ENCODE measurements at places on chromosomes 2 and 18.

- no peak for DNase-seq
These were observed 164.1 kb downstream of the DCDC2C start for GRCh38 chr2:3867469-3867868.

DNA sequence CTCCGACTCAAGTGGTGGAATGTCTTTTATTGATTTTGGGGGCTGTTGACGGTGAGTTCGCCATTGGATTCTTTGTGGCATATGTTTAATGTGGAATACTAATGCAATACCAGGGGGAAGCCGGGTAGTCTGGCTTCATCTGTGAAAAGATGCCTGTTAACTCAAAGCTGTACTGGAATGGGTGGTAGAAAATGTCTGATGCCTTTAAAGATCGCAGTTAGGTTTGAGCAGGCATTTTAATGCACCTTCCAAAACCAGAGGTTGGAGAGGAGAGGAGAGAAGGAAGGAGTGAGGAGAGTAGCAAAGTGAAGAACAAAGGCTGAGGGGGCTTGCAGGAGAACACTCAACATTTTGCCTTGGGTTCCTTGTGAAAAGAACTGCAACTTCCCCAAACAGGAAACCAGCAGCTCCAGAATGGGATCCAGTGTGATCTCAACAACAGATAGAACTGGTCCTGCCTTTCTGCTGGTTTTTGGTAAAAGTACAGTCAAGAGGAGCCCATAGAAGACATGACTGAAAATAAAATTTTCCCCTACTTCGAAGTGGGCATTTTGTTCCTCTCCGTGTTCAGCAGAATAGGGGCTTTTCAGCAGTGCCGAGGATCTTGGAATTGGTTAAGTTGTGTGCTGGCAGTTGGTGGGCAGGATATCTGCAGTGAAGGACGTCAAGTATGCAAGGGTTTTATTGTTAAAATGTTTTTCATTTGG, 1.5 kb downstream of the ZNF532 start:
- DNase-seq: no peak

GRCh38 chr2:105907184-105907583, 162.5 kb downstream of the NCK2 start:
- DNase-seq: no peak

DNA sequence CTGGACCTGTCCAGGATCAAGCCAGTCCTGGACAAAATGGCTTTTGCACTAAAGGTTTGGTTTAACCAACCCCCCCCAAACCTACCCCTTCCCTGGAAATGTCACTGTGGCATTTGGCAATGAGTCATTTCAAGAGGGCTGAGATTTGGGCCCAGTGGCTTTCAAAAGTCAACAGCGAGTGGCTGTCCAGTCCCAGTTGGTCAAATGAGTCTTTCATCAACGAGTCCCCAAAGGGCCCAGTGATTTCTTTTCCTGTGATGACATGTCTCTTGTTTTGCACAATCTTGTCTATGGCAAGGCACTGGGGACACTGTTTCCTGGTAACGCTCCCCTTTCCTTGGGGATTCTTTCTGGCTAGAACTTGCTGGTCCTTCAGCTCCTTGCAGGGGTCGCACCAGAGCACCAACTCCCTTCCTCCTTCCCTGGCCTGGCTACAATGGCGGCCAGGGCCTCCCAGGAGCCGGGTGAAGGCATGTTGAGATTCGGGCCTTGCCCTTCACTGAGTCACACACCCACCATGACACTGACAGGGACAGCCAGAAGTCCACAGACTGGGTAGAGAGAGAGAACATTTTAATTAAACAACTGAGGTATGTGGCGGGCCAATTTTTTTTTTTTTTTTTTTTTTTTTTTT, 87.2 kb downstream of the SMAD7 start:
- DNase-seq: no peak

DNA sequence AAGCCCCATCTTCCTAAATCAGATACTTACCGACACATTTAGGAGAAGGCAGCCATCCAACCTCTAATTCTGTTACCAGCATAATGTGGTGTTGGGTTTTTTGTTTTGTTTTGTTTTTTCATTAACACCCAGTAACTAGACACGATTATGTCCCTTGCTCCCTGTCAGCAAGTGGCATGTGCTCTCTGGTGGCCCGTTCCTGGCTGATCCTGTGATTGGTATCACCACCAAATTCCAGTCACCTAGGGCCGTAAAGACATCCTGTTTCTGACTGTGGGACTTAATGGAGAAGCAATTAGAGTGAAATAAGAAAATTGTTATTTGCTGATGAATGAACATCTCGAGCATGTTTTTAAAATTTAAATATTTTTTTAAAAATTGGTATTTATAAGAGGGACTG, 5.9 kb upstream of the DLX1 start:
- DNase-seq: no peak

GRCh38 chr2:29309090-29310029, 194.1 kb downstream of the CLIP4 start:
- peak; percentile 70 for DNase-seq

GRCh38 chr2:102844911-102845310, 83.1 kb downstream of the TMEM182 start:
- DNase-seq: no peak

DNA sequence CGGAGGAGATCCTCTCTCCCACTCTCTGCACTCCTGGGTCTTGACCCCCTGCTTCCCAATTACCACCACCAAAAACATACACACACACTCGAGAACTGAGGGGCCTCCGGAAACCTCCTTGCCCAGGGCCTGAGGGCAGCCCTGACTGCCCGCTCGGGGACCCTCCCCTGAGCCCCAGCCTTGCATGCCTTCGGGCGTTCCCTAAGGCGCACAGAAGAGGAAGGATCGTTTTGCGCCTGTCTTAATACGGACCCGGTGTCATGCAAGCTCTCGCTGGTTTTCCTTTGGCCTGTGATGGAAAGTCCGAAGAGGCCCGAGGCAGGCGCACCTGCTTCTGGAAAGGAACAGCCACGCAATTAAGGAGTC, 19.8 kb downstream of the POU3F3 start:
- no peak for DNase-seq

DNA sequence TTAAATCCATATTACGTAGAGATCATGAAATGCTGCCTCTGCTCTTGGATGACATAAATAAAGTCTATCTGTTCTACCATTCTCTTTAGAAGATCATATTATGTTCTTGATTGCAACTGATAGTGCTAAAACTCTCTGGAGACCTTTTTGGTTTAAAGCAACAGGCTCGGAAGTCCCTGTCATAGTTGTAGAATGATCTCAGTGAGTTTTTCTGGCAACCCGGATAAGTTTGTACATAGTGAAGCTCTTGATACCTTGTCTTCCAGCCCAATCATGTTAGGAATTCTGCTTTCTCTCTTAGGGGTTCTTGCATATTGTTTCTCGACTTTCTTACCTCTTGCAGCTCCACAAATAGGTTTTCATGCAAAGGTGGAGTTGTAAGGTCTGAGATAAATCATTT, 156.1 kb downstream of the TTC27 start:
- no peak for DNase-seq

DNA sequence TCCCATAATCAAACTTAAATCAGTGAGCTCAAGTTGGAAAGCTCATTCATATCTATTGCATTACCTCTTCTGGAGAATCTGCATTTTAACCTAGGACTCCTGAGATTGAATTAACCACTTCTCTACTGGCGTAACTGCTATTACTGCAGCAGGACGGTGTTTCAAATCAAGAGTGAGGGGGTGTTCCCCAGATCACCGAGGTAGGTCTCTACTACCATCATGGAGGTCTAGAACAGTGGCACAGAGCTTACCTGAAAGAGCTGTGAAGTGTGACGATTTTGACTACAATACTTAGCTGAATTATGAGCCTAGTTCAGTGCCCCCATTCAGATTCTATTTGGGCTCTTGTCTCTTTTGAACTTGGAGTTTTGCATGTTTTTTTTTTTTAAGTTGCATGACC, 119.5 kb downstream of the POLE4 start:
- no peak for DNase-seq

- no peak for DNase-seq
These were observed 100.3 kb upstream of the KCTD1 start for GRCh38 chr18:26648509-26649192.

DNA sequence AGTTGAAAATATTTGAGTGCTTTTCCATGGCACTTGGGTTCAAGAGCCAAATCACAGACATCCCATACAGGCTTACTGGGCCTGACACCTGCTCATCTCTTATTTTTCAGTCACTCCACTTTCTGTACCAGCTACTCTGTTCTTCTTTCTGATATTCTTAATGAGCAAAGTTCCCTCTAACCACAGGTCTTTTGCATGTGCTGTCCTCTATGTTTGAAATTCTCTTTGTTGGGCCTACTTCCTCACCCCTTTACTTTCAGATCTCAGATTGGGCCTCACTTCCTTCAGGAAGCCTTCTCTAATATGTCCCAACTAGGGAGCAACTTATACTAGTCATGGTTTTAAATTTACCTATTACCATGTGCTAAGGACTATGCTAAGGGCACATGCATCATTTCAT, 81.8 kb upstream of the RBMS1 start:
- DNase-seq: no peak
